Stimulated activated CD4-positive, alpha-beta T cell treated with anti-CD3 and anti-CD28 coated beads, Interleukin-1b, Interleukin-23, amount 100 ng/mL, for 1 hour (primary cell): ENCODE measurements at places on chromosomes 7 and 10.

GRCh38 chr10:50432211-50433009, 181.1 kb upstream of the ASAH2 start:
- no peak for DNase-seq

GRCh38 chr10:71390461-71390835, 6.3 kb upstream of the CDH23 start:
- no peak for DNase-seq

- no peak for DNase-seq
Measured at GRCh38 chr7:96273716-96274115, 48.2 kb downstream of the SLC25A13 start.

DNA sequence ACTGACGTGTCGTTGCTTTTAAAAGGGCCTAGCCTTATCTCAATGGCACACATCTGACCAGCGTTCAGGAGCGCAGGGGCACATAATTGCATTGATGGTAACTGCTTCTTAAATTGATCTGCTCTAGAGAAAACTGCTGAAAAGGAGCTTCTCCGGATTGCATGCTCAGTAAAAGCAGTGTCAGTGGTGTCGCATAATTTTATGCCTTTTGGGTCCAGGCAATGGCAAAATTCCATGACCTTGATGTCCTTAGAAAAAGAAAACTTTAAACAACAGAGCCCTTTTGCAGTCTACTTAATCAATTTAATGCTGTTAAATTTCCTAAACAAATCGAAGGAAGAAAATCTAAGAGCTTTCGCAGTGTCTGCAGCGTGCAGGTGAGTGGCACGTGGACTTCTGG, 75.7 kb downstream of the PTPRE start:
- no peak for DNase-seq

- DNase-seq, result no peak
Measured at GRCh38 chr7:80060218-80060806, 74.3 kb upstream of the GNAI1 start.

DNA sequence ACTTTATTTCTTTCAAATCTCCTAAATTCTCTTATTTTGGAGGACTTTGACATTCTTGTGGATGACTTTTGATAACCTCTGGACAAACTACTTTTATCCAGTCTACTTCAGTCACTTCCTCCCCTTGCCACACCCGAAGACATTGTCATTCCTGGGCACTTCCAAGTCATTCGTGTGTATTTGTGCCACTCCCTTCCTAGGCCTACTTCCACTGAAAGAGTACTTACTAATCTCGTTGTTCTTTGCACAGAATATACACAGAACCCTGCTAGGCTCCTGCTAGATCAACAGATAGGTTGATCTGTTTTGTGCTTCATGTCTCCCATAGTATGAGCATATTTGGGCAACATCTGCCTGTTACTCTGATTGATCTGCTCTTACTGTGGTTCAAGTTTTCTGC, 355.4 kb downstream of the HGF start:
- DNase-seq, result no peak

- DNase-seq, result no peak
Measured at GRCh38 chr10:94092848-94093247, 99.1 kb downstream of the PLCE1 start.

DNA sequence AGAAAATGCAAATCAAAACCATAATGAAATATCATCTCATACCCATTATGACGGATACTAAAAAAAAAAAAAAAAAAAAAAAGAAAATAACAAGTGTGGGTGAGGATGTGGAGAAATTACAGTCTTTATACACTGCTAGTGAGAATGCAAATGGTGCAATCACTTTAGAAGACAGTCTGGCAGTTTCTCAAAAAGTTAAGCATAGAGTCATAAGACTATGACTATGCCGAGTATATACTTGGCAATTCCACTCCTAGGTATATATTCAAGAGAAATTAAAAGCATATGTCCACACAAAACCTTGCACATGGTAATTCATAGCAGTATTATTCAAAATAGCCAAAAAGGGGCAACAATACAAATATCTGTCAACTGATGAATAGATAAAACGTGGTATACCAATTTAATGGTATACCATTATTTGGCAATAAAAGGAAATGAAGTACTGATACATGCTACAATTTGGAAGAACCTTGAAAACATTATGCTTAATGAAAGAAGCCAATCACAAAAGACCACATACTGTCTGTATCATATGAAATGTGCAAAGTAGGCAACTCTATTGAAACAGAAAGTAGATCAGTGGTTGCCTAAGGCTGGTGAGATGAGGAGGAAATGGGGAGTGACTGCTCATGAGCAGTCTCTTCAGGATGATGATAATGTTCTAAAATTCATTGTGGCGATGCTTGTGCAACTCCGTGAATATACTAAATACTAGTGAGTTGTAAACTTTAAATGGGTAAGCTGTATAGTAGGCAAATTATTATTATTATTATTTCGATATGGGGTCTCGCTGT, 90.1 kb upstream of the NANOS1 start:
- DNase-seq, result no peak

GRCh38 chr10:53716156-53716555, 943.6 kb upstream of the MBL2 start:
- DNase-seq, result no peak

- no peak for DNase-seq
Measured at GRCh38 chr10:113557903-113558321, 5.1 kb downstream of the HABP2 start.

GRCh38 chr10:62059217-62059920, 157.9 kb downstream of the ARID5B start:
- no peak for DNase-seq
